ENCODE measurements at places on chromosomes 1 and 21.

- DNase-seq = no peak
Observed at GRCh38 chr1:176110203-176110602, 96.9 kb downstream of the COP1 start.

- DNase-seq = peak; percentile 11
Observed at GRCh38 chr21:28793043-28793442, 199.6 kb downstream of the LTN1 start.

GRCh38 chr1:246215510-246215903 lies 291.6 kb downstream of the SMYD3 start:
- no peak for DNase-seq

DNA sequence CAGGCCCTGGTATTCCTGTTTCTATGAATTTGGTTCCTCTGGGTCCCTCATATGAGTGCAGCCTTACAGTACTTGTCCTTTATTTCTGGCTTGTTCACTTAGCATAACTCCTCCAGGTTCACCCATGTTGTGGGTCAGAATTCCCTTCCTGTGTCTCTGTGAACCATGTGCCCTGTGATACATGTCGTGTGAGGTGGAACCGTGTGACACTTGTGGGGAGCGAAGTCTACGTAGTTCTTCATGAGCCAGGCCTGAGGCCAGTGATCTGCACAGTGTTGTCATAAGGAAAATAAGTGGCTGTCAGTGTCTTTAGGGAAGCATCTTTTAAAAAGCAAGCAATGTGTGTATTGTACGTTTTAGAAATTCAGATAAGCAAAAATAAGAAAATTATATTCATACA lies 122.8 kb downstream of the GALNT2 start:
- no peak for DNase-seq

DNA sequence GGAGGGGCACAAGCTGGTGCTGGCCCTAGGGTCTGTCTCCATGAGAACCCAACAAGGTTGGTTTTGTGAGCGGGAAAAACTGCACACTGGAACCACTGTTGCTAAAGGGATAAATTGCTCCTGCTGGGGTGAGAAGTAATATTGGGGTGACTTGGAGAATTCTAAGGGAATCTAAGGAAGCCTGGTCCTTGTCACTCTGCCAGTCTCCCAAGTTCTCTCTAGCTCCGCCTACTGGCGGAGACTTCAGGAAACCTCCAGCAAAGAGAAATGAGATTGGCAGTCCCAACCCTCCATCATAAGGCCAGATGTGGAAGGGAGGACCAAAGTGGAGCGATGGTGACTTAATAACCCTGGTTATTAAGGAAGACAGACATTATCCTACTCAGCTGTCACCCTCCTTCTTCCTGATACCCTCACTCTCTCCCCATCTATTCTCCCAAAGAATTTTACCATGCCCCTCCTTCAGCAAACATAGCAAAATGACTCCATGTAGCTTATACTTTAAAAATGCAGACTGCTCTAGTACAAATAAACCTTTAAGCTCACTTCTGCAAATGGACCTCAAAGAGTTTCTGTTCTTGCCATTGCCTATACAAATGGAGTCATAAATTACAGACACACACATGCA lies 2.7 kb downstream of the LCE1F start:
- DNase-seq = peak; percentile 63

DNA sequence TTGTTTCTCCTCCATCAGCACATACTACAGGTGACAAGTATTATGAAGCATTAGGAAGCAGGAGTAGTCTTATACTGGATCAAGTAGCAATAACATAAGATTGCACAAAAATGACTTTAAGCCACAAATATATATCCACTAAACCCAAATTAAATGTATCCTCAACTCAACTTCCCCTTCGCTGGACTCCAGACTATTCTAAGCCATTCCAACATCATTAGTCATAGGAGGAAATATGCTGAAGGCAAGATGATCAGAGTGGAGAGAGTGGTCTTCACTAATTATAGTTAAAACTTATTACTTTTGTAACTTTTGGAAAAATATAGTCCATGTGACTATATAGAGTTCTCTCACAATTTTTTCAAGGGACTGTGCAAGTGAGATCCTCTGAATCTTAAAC lies 390.7 kb upstream of the ZP4 start:
- no peak for DNase-seq

DNA sequence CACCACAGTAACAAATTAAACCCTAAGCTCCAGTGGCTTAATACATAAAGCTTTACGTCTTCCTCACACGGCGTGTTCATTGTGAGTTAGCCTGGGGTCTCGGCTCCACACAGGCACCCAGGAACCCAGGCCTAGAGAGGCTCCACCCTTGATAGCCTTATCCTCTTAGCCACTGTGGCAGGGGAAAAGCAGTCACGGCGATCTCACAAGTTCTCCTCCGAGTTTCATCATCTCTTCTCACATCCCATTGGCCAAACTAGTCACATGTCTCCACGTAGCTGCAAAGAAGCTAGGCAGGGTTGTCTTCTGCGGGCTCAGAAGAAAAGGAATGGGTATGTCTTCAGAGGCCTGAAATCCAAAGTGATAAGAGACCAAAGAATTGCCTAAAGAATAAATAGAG lies 122.3 kb upstream of the GRIK3 start:
- DNase-seq = no peak

DNA sequence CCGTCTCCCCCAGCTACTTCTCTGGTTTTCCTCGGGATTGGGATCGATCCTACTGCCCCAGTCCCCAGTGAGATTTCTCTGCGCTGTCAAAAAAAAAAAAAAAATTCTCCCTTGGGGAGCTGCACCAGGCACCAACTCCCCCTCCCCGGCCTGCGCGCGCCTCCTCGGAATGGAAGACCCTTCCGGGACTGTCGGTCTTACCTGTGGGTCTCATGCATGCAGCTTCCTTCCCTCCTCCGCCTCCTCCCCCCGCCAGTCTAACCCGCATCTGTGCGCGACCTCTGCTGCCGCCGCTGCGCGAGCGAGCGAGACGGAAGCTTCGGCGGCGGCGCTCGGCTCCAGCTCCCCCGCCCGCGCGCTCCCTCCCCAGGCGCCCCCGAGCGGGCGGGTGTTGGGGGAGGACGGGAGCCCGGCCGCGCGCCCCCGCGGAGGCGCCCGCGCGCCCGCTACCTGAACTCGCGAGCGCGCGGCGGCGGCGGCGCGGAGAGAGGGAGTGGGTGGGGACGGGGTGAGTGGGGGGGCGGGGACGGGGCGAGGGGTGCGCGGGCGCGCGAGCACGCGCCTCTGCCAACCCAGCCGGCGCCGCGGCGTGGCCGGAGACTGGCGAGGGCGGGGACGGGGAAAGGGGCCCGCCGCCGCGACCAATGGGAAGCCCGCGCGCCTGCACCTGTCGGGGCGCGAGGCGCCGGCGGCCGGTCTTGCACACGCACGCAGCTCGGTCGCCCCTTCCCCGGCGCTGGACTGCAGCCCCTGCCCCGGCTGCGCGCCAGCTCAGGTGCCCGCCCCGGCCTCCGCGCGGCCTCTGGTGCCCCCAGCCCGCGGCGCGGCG lies at the start of gene SUSD4:
TSS of gene SUSD4 (minus strand) at position 321 of the 829 bp plus-strand sequence. CDS start 751 bp downstream, outside the sequence.
- no peak for DNase-seq

DNA sequence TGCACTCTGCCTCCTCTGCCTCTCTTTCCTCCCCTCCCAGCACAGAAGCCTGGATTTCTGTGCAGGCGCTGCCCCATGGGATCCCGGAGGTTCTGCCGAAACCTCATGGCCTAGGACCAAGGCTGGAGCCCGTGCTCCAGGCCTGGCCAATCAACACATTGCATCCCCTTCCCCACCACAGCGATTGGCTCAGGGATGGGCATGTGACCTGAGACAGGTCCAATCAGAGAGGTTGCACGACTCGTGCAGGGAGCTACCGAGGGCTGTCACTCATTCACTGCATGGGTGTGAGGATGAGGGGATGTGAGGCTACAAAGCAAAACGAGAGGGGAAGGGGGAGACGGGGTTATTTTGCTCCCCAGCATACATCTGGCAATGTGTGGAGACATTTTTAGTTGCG lies 3.3 kb upstream of the CELA2B start:
- no peak for DNase-seq

DNA sequence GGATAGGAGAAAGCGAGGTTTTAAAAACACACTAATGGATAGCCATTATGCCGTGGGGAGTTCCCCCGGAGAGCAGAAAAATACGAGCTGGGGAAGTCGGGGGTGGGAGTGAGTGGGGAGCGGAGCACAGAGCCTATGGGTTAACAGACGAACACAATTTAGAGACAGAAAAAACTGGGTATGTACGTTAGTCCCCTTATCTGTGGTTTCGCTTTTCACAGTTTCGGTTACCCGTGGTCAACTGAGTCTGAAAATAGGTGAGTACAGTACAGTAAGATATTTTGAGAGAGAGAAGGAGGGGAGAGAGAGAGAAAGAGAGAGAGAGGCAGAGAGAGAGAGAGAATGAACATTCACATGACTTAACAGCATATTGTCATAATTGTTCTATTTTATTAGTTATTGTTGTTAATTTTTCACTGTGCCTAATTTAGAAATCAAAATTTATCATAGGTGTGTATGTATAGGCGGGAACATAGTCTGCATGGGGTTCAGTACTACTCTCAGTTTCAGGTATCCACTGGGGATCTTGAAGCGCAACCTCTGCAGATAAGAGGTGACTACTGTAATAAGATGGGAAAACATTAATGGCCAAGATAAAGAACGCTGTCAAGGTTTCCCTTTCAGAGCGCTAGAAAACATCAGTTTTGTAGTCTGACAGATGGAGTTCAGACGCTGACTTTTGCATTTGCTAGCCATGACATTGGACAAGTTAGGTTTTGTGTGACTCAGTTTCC lies 125.6 kb upstream of the LMO4 start:
- no peak for DNase-seq

DNA sequence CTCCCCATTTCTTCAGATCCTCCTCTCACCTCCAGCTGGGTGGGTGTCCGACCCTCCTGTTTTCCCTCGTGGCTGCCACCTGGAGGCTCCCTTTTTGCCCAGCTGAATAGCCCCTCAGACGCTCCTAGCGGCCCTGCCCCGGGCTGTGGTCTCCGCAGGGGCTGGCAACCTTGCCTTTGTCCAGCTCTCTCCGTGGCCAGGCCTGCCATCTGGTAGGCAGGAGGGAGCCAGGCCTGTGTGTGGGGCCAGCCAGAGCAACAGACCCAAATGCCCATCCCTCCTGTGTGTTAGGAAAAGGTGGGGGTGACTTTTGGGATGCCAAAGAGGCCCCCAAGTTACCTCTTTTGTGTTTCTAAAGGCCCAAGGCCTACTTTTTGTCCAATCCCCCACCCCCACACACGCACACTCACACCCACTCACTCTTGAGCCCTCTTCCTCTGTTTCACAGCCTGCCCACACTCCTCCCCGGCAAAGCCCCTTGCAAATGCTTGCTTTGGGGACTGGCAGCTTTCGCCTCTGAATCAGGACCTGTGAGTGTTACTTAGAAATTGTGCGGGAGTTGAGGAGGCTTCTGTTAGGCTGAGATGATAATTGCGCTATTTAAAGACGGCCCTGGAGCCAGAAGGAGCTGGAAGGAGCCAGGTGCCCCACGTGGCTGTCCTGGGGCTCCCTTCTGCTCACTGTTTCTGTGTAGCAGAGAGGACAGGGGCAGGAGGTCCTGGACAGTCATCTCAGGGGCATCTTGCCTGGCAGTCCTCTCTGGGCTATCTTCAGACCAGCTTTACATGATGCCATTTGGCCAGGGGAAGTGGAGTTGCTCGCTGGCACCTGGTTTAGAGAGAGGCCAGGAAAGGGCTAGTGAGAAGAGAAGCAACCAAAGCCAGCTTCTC lies 9.1 kb downstream of the PPFIA4 start:
- DNase-seq = no peak

DNA sequence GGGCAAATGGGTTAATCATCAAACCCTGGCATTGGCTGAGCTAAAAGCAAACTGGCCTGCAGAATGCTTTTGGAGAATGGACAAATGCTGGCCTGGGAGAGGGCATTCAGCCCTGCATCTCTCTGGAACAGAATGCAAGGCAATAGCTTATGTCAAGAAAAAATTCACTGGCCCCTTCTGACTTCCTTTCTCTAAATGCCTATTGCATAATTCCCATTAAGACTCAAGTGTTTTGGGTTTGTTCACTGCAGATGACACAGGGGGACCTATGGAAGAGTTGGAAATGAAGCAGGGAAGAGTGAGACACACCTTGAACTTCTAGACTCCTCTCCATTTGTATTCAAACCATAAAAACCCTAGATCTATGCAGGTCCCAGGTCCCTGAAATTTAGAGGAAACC lies 15.9 kb downstream of the PEA15 start:
- DNase-seq = no peak

- no peak for DNase-seq
Observed at GRCh38 chr1:55197099-55197498, 18.1 kb downstream of the USP24 start.

- no peak for DNase-seq
Observed at GRCh38 chr1:201707027-201707426, 121.9 kb upstream of the IPO9 start.

GRCh38 chr1:179151908-179152682 lies 70.2 kb downstream of the TOR3A start:
- DNase-seq = no peak

GRCh38 chr1:204151552-204152309 lies at the start of gene ETNK2:
Gene ETNK2, minus strand, starts transcription at chr1:204152044. Its CDS starts 192 bp downstream, at chr1:204151852.
- no peak for DNase-seq

GRCh38 chr1:174198202-174198601 lies 38.9 kb downstream of the RABGAP1L start:
- DNase-seq = no peak

DNA sequence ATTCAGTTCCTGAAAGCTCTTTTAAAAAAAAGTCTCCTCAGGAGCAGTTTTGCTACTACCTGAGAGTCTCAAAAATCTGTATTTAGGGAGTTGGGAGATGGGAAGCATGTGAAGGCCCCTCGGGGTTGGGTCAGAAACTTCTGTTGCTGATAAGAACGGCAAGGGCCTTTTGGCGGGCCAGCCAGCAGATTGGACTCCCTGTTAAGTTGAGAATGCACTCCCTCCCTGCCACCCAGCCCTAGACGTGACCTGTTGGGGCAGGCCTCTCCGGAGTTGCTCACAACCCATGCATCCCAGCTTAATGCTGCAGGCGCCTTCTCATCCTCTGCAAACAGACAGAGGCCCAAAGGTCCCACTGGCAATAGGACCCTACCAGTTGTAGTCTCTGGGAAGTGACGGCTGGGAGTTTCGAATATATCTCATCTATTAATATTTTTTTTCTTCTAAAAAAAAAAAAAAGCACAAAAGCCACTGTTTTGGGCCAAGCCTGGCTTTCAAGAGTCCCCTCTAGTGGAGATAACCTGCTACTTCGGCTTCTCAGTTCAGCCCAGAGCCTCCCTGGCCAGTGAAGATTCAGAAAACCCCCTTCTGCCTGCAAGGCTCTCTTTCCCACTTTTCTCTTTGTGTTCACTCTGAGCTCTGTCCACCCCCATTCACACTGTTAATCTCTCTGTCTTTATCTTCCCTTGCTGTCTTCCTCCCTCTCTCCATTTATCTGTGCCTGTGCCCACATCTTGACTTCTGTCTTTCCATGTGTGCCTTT lies 5.3 kb downstream of the PLXNA2 start:
- DNase-seq = no peak

- no peak for DNase-seq
Observed at GRCh38 chr21:46038341-46038829, 56.8 kb downstream of the COL6A1 start.

GRCh38 chr1:64176659-64177058 lies 26.8 kb upstream of the UBE2U start:
- peak; percentile 36 for DNase-seq

- no peak for DNase-seq
Observed at GRCh38 chr1:119133987-119134386, 6.5 kb downstream of the WARS2 start.

- DNase-seq = no peak
Observed at GRCh38 chr1:204829133-204829825, 41.4 kb upstream of the NFASC start.

Data from NT2/D1 (cell line).